ENCODE measurements at places on chromosomes 7 and 10.

GRCh38 chr7:25244254-25245033 is 16.2 kb upstream of the NPVF start:
- no peak for DNase-seq

DNA sequence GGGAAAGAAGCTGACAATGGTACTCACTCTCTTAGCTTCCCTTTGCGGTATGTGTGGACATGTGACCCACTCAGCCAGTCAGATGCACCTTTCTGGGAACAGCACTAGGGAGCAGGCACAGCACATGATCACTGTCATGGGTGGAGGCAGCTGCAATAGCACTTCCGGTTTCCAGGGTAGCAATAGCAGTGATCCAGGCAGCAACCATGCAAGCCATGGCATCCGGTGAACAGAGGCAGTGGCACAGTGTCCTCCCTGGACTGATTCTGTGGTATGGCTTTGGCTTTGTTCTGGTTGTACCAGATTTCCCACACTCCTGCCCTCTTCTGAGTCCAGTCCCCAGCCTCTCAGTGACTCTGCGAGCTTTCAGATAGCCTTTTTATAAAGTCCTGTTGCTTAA is 86.8 kb upstream of the NAMPT start:
- no peak for DNase-seq

GRCh38 chr10:111515264-111515663 is 438.4 kb downstream of the ADRA2A start:
- DNase-seq = no peak

DNA sequence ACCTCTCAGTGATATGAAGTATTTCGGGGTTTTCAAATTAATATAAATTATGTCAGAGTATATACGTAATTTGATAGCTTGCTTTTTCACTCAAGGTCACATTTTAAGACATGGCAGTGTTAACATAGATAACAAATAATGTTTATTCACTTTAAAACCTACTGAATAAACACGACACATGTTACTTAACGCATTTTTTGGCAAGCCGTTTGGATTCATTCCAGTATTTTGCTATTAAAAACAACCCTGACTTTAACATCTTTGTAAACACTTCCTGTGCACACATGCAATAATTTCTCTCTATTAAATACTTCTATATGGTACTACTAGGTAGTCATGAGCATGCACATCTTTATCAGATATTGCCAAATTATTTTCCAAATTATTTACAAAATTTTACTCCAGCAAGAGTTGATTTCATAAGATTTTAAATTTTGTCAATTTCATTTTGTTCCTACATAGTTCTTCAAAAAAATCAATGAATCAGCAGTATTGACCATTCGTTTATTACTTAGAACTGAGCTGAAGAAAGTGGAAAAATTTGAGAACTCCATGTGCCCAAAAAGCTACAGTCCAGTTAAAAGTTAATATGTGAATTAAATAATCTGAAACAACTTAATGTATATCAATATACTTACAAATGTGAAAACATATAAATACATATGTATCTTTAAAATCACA is 26.8 kb upstream of the THSD7A start:
- DNase-seq = no peak

DNA sequence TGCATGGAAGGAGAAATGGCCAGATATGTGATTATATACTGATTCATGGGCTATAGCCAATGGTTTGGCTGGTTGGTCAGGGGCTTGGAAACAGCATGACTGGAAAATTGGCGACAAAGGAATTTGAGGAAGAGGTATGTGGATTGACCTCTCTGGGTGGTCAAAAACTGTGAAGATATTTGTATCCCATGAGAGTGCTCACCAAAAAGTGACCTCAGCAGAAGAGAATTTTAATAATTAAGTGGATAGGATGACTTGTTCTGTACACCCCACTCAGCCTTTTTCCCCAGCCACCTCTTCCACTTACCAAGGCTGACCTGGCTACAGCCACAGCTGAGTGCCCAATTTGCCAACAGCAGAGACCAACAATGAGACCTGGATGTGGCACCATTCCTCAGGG is 146.7 kb downstream of the GPR37 start:
- no peak for DNase-seq

DNA sequence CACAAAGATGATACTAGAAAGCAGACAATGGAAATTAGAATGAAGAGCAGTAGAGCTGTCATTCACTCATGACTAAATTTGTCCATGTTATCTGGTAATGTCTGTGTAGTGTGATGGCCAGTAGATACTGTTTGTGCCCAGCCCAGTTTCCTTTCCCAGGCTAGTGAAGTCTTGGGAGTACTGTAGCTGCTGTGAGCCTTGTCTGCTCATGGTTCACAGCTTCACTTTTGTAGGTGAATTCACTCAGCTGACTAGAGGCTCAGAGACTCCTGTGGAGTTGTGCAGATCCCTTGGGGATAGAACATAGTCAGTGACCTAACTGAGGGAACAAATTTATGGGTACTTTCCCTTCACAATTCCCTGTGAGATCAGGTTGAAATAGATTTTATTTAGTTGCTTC is 572.5 kb downstream of the ARL4A start:
- no peak for DNase-seq
